ENCODE measurements at places on chromosomes 3 and 15.

GRCh38 chr3:118057086-118057485 lies 977.6 kb downstream of the IGSF11 start:
- no peak for DNase-seq

DNA sequence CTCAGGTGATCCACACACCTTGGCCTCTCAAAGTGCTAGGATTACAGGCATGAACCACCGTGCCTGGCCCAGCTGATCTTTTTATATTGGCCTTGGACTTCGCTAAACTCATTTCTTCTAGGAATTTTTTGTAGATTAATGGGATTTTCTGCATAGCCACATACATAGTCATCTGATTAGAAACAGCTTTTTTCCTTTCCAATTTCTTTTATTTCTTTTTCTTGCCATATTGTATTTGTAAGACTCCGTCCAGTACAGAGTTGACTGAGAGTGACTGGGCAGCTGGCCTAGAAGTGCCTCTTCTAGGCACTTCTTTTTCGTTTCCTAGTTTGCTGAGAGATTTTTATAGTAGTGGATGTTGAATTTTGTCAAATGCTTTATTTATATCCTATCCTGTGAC lies 37.4 kb downstream of the ARIH1 start:
- DNase-seq: no peak

- no peak for DNase-seq
These were observed 9.1 kb upstream of the HHATL start for GRCh38 chr3:42711491-42712343.

DNA sequence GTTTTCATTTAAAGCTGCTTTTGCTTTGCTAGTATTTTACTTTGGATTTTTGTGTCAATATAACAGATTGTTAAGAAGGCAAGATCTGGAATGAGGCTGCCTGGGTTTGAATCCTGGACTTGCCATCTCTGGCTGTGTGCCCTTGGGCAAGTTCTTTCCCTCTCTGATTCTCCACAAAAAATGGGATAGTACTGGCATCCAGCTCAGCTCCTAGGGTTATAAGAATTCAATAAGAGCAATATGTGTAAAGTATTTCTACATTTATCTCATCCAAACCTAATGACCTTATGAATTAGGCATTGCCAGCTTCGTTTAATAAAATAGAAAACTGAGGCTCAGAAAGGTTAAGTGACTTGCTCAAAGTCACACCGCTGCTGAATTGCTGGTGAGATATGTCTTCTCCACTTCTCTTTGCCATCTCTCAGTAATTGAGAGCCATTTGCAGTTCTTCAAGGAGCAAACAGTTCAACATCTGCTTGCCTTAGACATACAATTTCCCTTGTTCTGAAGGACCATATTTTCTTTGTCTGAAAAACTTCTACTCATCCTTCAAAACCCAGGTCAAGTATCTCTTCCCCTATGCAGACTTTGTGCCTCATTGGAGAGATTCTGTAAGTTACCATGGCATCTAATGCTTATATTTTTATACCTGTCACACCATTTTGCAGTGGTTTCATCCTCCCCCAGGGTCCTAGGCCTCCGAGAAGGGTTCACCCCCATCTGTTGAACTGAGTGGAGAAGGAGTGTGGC lies 80.8 kb upstream of the TLE3 start:
- DNase-seq: no peak

DNA sequence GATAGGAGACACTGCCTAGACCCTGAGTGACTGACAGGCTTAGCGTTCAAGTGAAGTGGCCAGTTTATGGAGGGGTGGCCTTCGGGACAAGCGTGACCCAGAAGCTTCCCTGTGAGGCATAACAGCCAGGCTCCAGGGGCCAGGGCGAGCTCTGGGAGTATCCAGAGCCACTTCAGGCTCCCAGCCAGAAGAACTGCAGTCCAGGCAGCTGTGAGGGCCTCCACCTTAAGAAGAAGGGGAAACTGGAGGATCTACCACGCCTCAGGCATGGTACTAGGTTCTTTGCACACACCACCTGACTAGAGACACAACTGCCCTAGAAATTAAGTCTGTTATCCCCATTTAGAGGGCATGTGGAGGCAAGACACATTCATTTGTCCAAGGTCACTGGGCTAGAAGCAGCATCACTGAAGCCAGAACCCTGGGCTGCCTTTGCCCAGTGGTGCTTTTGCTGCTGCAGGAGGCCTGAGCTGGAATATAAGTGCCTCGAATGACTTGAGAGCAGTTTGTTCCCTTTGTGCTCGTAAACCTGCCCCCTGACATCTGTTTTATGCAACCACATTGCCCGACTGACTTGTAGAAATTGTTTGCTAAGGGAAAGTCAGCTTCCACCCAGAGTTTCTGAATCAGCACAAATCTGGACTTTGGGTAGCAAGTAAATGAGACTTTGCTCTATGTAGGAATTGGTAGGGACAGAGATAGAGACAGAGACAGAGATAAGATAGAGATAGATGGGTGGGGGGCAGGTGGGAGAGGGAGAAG lies 23.3 kb downstream of the RASGRF1 start:
- DNase-seq: no peak

GRCh38 chr3:63876260-63876659 lies 12.6 kb downstream of the ATXN7 start:
- peak; percentile 37 for DNase-seq

- DNase-seq: no peak
These were observed 119.8 kb downstream of the AKAP13 start for GRCh38 chr15:85500060-85500708.

GRCh38 chr3:31974964-31975363 lies 6.1 kb downstream of the OSBPL10 start:
- DNase-seq: no peak

- DNase-seq: peak; percentile 86
These were observed 20.3 kb downstream of the PPCDC start for GRCh38 chr15:75043509-75044257.

- DNase-seq: no peak
These were observed 146.8 kb downstream of the SMAD6 start for GRCh38 chr15:66848686-66849392.

- DNase-seq: peak; percentile 85
These were observed at the start of gene CAPN7 for GRCh38 chr3:15205934-15206661. Gene CAPN7, plus strand, starts transcription at chr3:15206246. Its CDS starts 250 bp downstream, at chr3:15206496.

DNA sequence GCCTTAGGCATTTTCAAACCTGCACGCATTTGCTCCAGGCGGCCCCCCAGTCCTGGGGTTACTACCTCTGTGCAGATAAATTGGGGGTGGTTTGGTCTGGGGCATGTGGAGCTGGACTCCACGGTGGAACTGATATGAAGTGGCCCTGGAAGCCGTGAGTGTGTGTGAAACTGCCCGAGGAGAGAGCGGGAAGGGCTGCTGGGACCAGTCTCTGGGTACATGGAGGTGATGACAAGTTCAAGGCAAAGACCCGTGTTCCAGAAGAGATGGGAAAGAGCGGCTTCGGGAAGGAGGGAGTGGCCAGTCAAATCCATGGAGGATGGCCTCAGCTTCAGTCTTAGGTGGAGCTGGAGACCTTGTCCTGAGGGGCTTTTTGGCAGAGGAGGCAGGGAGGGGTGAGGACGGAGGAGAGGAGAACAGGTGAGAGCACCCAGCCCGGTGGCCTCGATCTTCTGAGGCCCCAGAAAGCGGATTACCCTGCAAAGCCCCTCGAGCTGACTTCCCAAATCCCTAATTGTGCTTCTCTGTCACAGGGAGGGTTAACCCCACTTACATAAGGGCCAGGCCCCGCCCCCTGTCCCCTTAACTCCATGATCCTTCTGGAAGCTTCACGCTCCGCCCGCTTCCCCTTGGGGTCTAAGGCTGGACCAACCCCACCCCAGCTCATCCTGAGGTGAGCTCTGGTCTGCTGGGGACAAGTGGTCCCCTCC lies 1.9 kb upstream of the NR2E3 start:
- no peak for DNase-seq

DNA sequence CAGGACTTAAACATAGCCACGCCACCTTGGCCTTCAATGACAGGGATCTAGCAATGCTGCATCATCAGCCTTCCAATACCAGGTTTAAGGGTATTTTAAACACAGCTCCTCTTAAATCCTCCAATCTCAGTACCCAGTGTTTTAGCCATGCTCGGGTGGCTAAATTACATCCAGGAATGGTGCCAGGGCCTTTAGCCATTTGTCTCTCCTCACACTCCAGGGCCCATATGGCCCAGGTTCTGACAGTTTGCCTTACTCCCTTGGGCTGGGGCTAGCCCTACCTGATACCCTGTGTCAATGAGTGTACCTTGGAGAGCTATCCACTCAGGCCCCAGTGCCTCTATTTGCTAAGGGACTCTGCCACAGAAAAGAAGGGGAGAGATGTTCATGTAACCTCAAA lies 29.4 kb downstream of the ZNF589 start:
- DNase-seq: no peak

- no peak for DNase-seq
These were observed 6.5 kb downstream of the CCDC33 start for GRCh38 chr15:74242441-74243185.

- DNase-seq: no peak
These were observed 278.0 kb upstream of the TBL1XR1 start for GRCh38 chr3:177475356-177475665.

- no peak for DNase-seq
These were observed 510.0 kb downstream of the ROBO1 start for GRCh38 chr3:79257791-79258190.

DNA sequence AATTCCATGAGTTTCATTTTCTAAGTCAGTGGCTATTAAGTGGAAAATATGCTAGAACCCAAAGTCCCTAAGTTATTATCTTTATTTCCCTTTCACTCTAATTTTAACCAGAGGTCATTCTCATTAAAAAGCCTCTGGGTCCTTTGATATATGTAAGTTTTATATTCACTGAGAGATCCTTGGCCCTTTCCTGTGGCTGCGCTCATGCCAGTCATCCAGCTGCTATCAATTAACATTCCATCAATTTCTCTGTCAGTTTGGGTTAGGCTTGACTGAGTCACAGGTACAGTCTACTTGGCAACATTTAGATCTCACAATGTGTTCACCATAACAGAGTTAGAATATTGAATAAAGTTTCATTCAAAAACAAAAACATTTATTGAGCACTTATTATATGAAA lies 58.0 kb upstream of the FBN1 start:
- DNase-seq: peak; percentile 83

GRCh38 chr3:45646051-45646585 lies 43.1 kb upstream of the SACM1L start:
- DNase-seq: no peak

DNA sequence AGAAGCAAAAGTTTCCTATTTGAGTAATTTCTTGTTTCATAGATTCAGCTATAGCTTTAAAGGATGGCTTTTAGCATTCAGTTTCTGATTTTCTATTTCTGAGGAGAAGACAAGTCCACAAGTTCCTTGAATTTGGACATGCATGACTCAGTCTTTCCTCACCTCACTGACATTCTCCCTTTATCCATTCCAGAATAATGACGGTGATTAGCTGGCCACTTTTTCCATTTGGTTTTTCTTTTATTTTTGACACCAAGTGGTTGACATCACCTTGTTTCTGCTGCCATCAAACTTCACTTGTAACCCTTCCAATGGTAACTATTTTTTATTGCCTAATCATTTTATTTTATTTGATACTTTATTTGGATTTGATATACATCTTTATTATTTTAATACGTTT lies 404.4 kb upstream of the KCNMB2 start:
- DNase-seq: no peak

DNA sequence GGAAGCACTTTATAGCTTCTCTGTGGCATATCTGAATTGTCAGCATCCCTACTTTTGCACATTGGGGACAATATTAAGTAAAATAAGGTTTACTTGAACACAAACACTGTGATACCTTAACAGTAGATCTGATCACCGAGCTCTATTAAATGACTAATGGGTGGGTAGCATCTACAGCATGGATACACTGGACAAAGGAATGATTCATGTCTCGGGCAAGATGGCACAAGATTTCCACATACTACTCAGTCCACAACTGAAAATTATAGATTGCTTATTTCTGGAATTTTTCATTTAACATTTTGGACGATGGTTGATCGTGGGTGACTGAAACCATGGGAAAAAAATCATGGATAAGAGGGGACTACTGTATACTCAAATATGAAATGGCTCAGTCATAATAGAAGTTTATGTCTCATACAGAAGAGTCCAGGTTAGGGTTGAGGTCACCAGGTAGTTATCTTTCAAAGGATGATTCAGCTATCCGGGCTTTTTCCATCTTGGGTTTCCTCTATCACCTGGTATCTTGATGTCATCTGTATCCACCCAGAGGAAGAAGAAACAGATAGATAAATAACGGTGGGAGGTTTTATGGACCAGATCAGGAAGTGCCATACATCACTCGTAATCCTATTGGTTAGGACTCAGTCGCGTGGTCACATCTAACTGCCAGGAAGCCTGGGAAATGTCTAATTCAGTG lies 320.0 kb upstream of the RARB start:
- no peak for DNase-seq

DNA sequence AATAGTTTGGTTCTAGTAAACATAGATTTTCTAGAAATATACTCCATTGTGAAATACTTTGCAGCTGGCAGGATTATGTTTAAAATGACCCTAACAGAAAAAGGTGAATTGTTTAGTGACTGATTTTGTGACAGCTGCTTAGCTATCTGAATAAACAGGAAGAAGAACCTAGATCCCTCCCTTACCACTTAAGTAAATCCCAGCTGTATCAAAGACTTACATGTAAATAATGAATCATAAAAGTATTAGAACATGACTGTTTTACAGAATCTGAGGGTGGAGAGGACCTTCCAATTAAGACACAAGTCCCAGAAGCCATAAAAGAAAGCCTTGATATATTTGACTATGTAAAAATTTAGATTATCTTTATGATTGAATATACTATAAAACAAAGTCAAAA lies 15.9 kb downstream of the SLC49A4 start:
- no peak for DNase-seq

DNA sequence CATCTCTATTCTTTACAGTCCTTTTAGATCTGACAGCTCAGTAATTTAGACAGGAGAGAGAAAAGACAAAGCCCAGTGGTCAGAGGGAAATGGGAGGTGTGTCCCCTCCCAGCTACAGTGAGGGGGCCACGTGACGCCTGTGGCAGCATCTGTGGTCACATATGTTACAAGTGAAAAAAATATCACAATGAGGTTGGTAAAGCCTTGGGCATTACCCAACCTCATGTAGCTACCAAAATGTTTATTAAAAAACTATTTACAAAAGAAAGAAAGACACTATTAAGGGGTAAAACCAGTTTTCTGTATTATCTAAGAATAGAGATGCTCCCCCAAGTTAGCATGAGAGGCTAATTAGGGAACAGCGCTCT lies 42.9 kb upstream of the PLCL2 start:
- DNase-seq: no peak

GRCh38 chr15:49734831-49735508 lies 114.1 kb downstream of the DTWD1 start:
- DNase-seq: no peak

DNA sequence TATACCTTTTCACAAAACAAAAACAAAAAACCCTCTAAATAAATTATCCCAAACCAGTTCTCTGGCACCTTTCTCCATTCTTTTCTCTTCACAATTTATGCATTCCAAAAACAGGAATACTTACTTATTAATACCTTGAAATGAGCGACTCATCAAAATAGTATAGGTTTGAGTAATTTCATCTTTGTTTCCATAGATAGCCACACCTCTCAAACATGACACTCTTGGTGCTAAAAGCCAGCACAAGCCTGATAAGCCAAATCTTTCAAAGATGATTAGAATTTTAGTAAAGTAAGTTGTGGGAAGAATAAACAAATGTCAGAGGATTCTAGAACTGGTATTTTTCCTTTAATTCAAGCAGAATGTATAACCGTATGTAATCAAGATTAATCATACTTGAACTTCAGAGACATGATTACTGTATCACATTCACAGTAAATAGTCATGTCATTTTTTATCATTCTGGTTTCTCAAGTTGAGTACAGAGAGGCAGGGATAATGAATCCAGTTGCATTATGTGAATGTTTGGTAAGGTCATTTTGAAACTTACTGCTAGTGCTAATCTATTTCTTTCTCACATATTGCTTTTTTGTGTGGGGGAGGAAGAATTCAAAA lies 12.1 kb upstream of the WDR5B start:
- DNase-seq: no peak
